Aorta (tissue), 5 donors: ENCODE measurements at places on chromosomes 7 and 10. TPM values are rescaled to one million over a fixed set of nuclear protein-coding genes. Genes with fewer than 3 reads are reported as not detected.

DNA sequence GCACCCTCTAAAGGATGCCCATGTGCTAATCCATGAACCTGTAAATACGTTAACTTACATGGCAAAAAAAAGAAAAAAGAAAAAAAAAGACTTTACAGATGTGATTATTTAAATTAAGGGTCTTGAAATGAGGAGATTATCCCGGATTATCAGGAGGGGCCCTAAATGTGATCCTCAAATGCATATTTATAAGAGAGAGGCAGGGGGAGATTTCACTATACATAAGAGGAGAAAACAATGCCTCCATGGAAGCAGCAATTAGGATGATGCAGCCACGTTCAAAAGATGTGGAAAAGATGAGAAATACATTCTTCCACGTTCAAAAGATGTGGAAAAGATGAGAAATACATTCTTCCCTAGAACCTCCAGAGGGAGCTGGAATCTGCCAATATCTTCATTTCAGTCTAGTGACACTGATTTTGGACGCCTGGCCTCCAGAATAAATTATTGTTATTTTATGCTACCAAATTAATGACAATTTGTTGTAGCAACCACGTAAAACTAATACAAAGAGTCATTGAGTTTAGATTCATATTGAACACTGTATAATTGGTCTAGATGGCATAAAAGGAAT lies 328.4 kb upstream of the GNAI1 start:
- no peak for DNase-seq

Gene FAM241B
- 10.6 TPM for total RNA-seq

Gene GCK
- 1.2 TPM for total RNA-seq

- DNase-seq, result no peak
These were observed 595.5 kb downstream of the INHBA start for GRCh38 chr7:41107330-41107937.

Gene PRF1
- total RNA-seq, result 3.2 TPM

DNA sequence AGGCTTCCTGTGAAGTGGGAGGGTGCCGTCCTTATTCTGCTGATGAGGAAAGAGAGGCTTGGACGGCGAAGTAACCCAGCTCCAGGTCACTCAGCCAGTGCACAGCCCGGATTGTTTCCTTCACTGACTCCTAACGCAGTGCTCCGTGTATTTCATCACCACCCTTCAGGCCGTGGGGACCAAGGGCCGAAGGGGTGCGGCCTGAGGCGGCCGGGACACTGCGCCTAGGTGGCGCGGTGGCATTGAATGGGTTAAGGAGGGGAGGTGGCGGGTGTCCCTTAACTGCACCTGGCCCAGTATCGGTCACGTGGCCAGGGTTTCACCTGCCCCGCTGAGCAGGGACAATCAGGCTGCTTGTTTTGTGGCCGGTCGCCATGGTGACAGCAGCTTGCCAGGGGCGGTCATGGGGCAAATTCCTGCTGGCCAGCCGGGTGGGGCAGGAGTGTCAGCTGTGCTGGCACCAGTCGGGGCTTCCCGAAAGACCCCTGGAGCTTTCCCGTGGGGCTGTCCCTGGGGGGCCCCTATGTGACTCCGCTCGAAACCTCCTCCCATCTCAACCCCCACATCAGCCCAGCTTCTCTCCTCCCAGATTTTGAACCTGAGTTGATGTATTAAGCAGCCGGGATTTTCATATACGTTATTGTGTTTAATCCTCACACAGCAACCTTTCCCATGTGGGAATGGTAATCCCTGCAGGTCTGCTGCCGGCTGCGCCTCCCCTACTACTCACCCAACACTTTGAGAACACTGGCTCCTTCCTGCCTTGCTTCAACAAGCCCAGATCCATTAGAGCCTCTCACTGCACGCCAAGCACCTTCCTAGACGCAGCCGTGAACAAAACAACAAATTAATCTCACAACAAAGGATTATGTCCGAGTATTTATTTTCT lies 4.4 kb upstream of the ABHD11 start:
- DNase-seq, result peak; percentile 80

DNA sequence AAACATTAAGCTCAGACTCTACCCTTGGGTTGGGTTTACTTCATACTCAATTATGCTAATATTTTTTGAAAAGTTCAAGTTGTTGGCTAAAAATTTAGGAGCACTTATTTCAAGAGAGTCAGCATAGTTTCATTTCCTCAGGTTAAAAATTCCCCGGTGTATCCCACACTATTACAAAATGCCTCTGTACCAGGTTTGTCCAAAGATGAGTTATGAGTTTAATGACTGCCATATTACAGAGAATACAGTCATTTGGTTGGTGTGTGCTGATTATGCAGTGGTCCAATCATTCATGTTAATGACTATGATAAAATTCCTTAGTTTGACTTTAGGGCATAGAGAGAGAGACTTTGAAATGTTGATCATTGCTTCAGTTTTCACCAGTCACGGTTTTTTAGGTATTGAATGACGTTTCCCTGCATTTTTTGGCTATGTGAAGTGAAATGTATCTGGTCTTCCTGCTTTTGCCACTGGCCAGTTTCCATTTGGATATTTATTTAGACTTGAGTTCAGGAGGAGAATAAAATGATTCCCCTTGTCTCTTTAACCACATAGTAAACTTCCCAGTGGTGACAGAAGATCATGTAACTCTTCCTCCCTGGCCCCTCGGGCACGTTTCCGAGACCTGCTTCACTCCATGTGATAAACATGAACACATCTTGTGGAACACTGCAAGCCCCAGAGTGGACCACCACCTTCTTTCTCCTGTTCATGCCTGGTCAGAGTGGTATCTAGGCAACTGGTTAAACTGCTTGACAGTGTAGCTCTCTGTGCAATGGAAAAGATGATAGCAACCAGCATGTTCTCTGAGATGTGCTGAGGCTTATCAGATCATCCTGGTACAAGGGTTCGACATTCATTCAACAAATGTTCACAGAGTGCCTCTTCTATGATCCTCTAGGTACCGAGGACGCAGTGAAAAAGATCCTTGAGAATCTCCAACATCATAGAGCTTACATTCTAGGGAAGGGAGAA lies 153.6 kb downstream of the CACNB2 start:
- DNase-seq, result no peak

Gene CAMK2B
- 4.4 TPM for total RNA-seq

Gene HOXA4
- total RNA-seq, result 11.6 TPM

DNA sequence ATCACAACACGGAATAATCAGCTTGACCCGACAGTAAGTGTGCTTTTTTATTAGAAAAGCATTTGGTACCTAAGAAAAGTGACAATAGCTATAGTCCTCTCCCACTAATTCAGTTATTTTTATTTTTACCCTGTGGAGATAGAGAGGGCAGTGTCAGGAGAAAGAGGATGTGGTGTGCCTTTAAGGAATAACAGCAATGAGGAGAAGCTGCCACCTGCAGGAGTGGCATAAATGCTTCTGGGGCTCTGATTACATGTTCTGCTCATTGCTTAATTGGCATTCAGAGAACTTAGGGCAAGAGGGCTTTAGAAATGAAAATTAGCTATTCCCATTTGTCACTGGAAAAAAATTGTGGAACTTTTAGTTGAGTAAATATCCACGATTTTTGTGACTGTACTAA lies 60.1 kb downstream of the DENND11 start:
- no peak for DNase-seq

DNA sequence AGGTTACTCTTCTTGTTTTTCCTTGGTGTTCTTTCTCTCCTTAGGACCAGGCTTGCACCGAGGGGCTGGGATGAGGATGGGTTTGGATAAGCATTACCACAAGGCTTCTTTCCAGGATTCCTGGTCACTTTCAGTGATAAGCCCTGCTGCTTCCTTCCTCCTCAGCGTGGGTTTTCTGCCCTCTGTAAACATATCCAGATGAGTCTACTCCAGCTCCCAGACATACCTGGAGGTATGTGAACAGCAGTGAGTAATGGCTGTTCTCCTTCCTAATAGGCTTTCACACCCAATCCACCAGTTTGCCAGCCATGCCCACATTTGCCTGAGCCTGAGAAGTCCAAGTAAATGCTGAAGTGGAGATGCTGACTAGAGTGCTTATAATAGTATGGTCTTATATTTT lies 229.8 kb upstream of the YAE1 start:
- no peak for DNase-seq

DNA sequence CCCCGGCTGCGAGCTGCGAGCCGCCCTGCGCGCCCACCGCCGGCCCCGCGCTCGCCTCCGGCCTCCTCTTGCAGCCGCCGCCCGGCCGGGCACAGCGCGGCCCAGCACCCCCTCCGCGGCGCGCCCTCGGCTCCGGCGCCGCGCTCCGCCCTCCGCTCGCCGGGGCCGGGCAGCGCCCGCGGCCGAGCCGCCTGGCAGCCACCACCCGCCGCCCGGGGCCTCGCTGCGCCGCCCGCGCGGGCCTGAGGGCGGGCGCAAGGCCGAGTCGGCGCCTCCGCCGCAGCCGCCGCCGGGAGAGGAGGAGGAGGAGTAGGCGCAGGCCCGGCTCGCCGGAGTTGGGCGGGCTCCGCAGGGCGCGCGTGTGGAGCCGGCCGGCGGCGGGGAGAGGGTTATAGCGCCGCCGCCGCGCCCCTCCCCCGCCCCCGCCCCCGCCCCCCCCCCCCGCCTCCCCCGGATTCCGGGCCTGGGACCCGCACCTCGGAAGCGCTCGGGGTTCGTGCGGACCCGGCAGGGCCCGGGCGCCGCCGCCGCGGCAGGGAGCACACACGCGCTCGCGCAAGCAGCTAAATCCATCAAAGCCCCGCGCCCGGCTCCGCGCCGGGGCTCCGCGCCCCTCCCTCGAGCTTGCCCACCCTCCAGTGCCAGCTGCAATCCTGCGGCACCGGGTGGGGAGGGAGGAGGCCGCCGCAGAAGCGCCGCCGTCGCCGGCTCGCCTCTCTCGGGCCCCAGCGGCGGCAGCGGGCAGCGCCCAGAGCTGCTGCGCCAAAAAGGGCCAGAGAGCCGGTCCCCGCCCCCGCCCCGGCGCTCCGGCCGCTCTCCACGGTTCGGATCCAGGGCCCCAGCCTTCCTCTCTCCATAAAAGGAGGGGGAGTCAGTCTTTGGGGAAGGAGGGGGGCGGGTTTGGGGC lies at the start of gene PDGFA:
Gene PDGFA, minus strand, starts transcription at position 363 of the 907 bp plus-strand sequence. CDS start 845 bp downstream, outside the sequence.
- peak; percentile 75 for DNase-seq

DNA sequence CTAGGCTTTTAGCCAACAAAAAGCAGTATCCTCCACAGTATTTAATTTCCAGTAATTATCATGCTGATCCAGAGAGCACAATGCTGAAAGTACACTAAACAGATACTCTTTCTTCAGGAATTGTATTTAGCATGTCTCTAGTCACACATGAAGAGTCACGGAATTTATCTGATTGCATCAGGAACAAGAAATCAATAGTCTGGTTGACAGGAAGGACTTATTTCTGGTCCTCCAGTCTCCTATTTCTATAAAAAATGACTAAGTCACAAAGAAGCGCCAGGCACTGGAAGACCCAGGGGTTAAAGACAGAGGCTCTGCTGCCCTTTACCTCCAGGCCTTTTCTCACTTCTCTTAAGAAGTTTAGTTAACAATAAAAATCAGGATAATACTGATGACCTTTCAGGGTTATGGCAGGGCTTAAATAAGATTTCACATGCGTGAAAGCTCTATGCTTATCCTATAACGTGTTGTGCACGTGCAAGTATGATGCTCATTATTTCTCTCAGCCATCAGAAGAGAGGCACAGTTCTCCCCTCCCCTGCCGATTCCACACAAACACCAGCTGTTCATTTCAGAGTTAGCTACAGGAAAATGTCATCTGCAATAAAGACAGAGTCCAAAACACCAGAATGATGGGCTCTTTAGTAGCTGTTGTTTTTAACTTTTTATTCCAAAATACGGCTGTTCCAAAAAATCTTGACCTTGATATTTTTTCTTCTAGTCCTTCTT lies 36.9 kb downstream of the SLC26A4 start:
- no peak for DNase-seq

GRCh38 chr10:124155781-124156435 lies 62.5 kb upstream of the CHST15 start:
- no peak for DNase-seq

- no peak for DNase-seq
These were observed 72.8 kb downstream of the BICC1 start for GRCh38 chr10:58585435-58585834.

Gene GAD2
- total RNA-seq, result not detected

Gene SLC18A3
- total RNA-seq, result not detected

- DNase-seq, result no peak
These were observed 12.9 kb upstream of the SORBS1 start for GRCh38 chr10:95573964-95574604.

DNA sequence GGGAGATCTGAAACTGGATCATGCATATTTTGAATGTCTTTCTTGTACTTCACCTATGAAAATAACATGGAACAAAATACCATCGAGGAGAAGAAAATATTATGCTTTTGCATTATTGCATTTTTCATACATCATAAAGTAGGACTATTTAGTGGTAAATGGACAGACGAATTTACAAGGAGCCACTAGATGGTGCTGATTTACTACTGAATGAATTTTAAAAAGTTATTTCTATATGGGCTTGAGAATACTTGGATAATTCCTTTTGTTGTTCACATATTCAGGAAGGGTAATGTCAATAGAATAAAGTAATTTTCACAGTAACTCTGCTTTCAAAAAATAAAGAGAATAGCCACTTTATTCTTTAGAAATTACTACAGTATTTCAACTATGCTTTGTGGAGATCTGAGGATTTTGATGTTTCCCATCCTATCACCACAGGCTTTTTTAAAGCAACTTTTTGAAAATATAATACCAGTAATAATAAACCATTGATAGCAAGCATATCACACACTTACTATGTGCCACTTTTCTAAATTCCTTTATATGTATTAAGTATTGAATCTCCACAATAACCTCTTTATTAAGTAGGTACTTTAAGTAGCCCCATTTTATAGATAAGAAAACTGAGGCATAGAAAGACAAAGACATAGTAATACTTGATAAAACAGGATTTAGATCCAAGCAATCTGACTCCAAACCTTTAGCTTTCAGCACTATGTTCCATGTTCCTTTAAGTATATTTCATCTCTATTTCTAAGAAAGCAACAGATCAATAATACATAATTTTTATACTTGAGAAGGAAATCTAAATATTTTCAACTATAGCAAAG lies 38.6 kb downstream of the NEBL start:
- no peak for DNase-seq

DNA sequence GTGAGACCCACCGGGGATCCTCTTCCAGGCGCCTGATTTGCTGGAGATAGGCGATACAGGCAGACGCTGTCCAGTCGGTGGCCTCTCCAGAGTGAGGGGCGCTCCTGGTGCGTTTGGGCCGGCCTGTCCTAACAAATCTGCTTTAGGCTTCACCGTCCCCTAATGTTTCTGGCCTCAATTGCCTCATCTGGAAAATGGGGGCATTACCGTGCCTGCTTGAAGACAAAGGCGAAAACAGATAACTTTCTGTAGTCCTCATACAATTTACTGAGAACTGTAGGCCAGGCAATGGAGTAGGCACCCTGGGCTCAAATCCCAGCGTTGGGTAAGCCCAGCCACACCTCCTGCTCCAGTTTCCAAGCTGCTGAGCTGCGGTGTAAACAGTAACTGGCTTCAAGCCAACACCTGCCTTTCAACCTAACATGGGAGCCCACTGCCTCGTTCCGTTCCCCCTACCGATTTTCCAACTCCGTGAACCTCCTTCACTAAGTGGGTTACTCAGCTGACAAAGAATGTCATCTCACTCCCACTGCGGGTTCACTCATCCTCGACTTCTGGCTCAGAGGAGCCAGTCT lies 589 bp upstream of the ZFAND4 start:
- DNase-seq, result no peak

Gene MICALL2
- 41.7 TPM for total RNA-seq
